ENCODE measurements at places on chromosomes 16 and 17. TPM values are rescaled to one million over a fixed set of nuclear protein-coding genes. Genes with fewer than 3 reads are reported as not detected.

Gene NPB
- total RNA-seq = 1.8 TPM

- no peaks in the 10 kb centered on the region for H3K4me1 ChIP-seq
- no peaks in the 10 kb centered on the region for H3K27me3 ChIP-seq
- no peaks in the 10 kb centered on the region for H3K36me3 ChIP-seq
These were observed 28.7 kb upstream of the ALDH3A2 start for GRCh38 chr17:19619705-19620325.

Gene TVP23A
- 0.71 TPM for total RNA-seq

- H3K4me1 ChIP-seq = no peaks in the 10 kb centered on the region
- no peak overlapping the region for H3K27ac ChIP-seq
- no peak for DNase-seq
These were observed 20.0 kb downstream of the UTS2R start for GRCh38 chr17:82391496-82392066.

DNA sequence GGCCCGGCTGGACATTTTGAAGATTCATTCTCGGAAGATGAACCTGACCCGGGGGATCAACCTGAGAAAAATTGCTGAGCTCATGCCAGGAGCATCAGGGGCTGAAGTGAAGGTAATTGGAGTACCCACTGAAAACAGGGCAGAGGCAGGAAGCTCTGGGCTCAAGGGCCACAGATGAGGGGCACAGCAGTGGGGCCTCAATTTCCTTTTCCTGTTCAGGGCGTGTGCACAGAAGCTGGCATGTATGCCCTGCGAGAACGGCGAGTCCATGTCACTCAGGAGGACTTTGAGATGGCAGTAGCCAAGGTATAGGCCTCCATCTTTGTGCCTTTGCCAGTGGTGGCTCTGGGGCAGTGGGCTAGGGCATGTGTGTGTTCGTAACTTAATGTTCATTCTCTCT is 4.0 kb upstream of the FTSJ3 start:
- H3K27ac ChIP-seq = no peak overlapping the region
- no peak for DNase-seq
- no peaks in the 10 kb centered on the region for H3K27me3 ChIP-seq
- peaks cover 35% of the 10 kb centered on the region for H3K4me1 ChIP-seq

Gene CDYL2
- total RNA-seq = 3.3 TPM

DNA sequence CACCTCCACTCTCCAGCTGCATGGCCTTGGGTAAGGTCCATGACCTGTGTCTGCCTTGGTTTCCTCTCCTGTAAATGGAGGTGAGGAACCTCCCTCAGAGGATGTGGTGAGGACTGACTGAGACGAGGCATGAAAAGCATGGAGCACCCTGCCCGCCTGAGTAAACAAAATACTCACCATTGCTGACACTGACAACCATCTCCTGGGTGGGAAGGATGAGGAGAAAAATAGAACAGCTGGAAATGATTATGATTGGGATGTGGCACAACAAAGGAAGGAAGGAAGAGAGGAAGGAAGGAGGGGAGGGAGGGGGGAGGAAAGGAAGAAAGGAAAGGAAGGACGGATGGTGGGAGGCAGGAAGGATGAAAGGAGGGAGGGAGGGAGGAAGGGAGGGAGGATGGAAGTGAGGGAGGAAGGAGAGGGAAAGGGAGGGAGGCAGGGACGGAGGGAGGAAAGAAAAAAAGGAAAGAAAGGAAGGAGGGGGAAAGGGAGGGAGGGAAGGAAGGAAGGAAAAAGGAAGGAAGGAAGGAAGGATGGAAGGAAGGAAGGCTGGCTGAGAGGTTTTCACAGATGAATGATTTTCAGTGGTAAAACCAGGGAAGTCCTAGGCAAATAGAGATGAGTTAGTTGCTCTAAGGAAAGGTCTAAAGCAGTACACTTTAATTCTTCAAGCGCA is 276.5 kb upstream of the XYLT1 start:
- H3K27me3 ChIP-seq = no peaks in the 10 kb centered on the region
- H3K4me1 ChIP-seq = peaks cover 15% of the 10 kb centered on the region
- DNase-seq = no peak
- no peak overlapping the region for H3K27ac ChIP-seq

GRCh38 chr16:1075546-1075945 is 3.0 kb downstream of the SSTR5 start:
- H3K36me3 ChIP-seq = no peaks in the 10 kb centered on the region
- no peak for DNase-seq
- H3K27me3 ChIP-seq = peaks cover 85% of the 10 kb centered on the region
- no peaks in the 10 kb centered on the region for H3K4me1 ChIP-seq
- H3K27ac ChIP-seq = no peak overlapping the region
- no peak overlapping the region for H3K4me3 ChIP-seq

- H3K4me3 ChIP-seq = no peak overlapping the region
- peaks cover 6% of the 10 kb centered on the region for H3K4me1 ChIP-seq
These were observed 88.5 kb downstream of the NPIPB11 start for GRCh38 chr16:29318037-29318436.

DNA sequence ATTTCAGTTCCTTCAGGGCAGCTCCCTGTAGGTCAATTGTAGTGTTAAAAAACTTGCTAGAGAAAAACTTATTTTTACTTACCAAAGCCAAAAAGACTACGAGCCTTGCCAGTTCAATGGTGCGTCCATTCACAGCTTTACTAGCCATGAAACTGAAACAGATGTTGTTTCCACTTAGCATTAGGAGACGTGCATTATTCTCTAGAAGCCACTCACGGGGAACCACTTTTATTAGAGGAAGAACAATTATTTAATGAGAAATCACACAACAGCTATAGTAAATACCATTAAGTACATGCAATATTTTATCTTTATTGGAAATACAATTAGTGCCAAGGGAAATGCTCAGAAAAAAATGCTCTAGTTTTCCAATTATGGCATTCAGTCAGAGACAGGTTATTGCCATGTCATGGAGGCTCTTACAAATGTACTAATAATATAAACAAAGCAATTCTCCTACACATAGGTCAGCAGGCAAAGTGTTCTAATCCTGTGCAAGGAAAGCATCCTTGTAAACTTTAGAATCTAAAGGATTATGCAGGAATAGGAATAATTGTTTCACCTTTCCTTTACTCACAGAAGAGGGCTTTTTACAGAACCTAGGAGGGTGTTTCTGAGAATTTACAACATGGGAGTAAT is 17.4 kb downstream of the LASP1NB start:
- H3K4me1 ChIP-seq = peaks cover 16% of the 10 kb centered on the region
- H3K27ac ChIP-seq = no peak overlapping the region
- no peaks in the 10 kb centered on the region for H3K27me3 ChIP-seq
- no peak for DNase-seq

Gene LITAFD
- not detected for total RNA-seq

GRCh38 chr17:77717941-77718668 is 240.4 kb upstream of the TNRC6C start:
- H3K27me3 ChIP-seq = no peaks in the 10 kb centered on the region
- DNase-seq = no peak
- H3K36me3 ChIP-seq = no peaks in the 10 kb centered on the region
- no peak overlapping the region for H3K27ac ChIP-seq
- no peak overlapping the region for H3K4me3 ChIP-seq
- no peaks in the 10 kb centered on the region for H3K4me1 ChIP-seq

DNA sequence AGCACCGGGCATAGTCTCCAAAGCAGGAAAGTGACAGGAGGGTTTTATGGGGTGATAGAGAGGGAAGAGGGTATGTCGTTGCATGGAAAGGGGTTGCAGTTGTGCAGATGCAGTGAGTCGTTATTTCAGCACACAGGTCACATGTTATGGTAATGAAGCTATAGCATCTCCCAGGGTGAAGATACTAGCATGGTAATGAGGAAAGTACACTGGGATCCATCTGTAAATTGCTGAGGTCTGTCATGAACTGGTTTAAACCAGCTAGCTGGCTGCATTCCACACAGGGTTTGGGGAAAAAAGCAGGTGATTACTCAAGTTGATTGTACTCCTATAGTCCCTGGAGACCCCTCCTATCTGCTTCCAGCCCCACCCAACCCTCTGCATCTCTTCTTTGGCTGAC is 11.7 kb downstream of the COX11 start:
- H3K4me1 ChIP-seq = no peaks in the 10 kb centered on the region
- peaks cover 9% of the 10 kb centered on the region for H3K36me3 ChIP-seq
- no peak overlapping the region for H3K4me3 ChIP-seq

Gene NHERF1
- total RNA-seq = 7.6 TPM

DNA sequence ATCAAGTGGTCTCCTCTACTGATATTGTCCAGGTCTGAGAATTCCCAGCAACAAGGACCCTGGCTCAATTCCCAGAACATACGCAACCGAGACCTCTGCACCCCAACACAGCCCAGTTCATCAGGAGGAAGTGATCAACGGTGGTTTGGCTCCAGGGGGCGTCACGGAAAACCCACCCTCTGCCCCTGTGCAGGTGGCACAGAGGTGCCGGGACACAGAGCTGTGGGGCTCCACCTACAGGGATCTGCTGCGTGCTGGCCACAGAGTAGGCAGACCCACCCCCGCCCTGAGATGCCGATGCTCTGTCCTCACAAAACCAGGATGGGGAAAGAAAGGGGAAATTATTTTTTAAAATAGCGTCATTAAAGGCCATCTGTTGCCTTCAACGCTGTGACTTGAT is 69.6 kb downstream of the LMF1 start:
- no peak overlapping the region for H3K27ac ChIP-seq
- no peaks in the 10 kb centered on the region for H3K36me3 ChIP-seq
- no peak overlapping the region for H3K4me3 ChIP-seq
- no peak for DNase-seq
- H3K4me1 ChIP-seq = no peaks in the 10 kb centered on the region
